ENCODE measurements at places on chromosomes 3 and 15.

DNA sequence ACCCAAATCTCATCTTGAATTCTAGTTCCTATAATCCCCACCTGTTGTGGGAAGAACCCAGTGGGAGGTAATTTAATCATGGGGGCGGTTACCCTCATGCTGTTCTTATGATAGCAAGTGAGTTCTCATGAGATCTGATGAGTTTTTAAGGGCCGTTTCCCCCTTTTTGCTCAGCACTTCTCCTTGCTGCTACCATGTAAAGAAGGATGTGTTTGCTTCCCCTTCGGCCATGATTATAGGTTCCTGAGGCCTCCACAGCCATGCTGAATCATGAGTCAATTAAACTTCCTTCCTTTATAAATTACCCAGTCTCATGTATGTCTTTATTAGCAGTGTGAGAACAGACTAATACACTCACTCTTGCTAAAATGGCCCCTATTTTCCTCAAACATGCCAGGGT, 374.7 kb downstream of the TUSC7 start:
- DNase-seq, result no peak

DNA sequence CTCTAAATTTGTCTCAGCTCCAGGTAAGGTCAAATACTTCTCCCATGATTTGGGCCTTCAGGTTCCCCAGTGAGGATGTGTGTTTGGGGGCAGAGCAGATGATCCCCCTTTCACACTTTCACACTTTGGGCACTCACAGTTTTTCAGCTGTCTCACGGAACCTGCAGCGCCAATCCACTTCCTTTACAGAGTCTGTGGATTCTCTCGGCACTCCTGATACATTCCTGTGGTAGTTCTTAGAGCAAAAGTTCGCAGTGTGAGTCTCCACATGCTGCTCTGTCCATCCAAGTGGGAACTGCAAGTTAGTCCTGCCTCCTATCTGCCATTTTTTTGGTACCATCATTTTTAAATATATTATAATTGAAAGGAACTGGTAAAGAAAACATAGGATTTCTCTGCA, 20.2 kb upstream of the CPOX start:
- DNase-seq, result no peak

- no peak for DNase-seq
Observed at GRCh38 chr3:23734481-23734880, 71.3 kb upstream of the UBE2E1 start.

- no peak for DNase-seq
Observed at GRCh38 chr3:102599819-102600576, 165.2 kb downstream of the ZPLD1 start.

DNA sequence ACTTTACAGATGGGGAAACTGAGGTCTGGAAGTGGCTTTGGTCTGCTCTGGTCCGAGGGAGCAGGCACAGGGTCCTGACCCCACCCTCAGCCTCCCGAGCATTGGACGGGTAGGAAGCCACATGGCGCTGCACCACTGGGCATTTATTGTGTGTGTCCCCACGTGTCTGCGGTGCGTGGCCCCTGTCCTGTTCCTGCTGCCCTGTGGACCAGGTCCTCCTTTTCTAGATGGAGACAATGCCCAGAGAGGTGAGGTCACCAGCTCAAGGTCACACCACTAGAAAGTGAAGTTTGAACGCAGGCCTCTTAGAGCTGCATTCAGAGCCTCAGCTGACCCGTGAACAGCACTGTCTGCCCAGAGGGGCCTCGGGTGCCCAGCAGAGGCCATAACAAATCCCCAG, 26.8 kb downstream of the DUSP7 start:
- no peak for DNase-seq

DNA sequence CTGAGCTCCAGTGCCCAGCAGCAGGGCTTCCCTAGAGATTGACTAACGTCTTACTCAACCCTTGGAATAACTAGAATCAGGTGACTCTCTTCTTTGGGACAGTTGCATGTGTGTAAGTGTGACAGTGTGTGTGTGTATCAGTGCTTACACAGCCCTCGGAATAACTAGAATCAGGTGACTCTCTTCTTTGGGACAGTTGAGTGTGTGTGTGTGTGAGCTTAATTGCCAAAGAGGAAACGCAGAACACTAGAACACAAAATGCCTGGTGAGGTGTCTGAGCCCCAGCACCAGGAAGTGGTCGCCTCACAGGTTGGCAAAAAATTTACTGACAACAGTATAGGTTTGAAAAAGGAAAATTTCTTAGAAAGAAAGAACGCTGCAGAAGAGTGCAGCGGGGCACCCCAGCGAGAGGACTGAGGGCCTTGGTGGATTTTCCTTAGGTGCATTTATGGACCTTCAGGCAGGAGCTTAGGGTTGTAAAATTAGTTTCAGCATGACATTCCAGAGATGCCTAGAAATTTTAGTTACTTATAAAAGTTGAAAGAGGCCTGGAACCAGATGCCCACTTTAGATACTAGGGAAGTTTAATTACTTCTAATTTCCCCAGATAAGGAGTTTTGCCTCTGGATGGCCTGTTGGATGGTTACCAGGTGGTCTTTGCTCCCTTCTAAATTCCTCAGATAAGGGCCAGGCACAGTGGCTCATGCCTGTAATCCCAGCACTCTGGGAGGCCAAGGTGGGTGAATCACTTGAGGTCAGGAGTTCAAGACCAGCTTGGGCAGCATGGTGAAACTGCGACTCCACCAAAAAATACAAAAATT, 3.7 kb upstream of the WDR82 start:
- peak; percentile 36 for DNase-seq

DNA sequence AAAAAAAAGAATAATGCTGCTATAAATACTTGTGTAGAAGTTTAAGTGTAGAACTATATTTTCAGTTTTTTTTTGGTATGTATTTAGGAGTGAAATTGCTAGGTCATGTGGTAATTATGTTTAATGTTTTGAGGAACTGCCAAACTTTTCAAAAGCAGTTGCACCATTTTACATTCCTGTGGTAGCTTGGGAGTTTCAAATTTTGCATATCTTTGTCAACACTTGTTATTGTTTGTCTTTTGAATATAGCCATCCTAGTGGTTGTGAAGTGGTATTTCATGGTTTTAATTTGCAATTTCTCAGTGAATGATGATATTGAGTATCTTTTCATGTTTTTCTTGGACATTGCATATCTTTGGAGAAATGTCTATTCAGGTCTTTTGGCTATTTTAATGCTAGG, 30.4 kb downstream of the SKIL start:
- DNase-seq, result no peak

GRCh38 chr15:56327721-56328502, 37.3 kb upstream of the TEX9 start:
- DNase-seq, result no peak

DNA sequence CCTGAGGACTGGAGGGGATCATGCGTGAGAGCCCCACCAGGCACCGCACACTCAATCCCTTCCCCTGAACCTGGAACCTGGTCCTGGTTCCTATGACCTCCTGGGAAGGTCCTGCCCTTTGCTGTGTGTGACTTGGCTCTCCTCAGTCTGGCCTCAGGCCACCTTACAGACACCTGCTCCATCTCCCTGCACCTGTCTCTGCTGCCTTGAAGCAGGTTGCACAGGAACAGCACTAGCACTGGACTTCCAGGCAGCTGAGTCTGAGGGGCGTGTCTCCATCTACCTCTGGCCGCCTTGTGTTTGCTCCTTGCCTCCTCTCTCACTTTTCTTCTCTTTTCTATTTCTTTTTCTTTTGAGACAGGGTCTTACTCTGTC, 15.4 kb downstream of the PSTPIP1 start:
- no peak for DNase-seq

DNA sequence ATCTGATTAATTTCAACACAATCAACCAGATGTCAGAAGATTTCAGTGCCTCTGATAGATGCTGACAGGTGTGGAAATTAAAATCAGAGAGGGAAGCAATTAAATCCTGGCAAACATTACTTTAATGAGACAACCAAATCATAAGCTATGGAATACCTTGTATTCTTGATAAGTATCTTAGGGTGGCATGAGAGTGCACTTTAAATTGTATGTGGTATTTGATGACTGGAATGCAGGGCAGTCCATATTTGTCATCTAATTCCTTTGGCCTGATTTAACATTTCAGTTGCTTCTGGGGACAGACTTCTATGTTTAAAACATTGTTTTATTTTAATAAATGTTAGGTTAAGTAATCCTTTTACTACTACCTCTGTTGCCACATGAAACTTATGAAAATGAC, 184.1 kb downstream of the LPP start:
- DNase-seq, result no peak

GRCh38 chr3:14130707-14131106, 5.9 kb downstream of the TMEM43 start:
- no peak for DNase-seq

DNA sequence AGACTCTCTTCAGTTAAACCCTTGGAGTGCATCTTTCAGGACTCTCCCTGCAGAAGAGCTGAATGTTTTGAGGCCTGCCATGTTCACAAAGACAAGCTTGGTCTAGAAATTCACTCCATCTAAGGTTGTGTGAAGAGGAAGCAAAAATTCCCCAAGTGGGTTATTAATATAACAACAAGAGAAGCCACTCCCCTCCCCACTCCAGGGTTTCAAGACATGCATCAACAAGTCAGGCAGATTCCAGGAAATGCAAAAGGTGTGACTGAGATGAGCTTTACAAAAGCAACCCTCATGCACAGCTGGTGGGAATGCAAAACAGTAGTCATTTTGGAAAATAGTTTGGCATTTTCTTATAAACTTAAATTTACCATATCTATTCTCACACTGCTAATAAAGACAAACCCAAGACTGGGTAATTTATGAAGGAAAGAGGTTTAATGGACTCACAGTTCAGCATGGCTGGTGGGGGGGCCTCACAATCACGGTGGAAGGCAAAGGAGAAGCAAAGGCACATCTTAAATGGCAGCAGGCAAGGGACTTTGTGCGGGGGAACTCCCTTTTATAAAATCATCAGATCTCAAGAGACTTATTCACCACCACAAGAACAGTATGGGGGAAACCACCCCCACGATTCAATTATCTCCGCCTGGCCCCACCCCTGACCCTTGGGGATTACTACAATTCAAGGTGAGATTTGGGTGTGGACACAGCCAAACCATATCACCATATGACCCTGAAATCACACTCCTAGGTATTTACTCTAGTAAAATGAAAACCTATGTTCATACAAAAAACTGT, 31.3 kb downstream of the TARS3 start:
- no peak for DNase-seq

DNA sequence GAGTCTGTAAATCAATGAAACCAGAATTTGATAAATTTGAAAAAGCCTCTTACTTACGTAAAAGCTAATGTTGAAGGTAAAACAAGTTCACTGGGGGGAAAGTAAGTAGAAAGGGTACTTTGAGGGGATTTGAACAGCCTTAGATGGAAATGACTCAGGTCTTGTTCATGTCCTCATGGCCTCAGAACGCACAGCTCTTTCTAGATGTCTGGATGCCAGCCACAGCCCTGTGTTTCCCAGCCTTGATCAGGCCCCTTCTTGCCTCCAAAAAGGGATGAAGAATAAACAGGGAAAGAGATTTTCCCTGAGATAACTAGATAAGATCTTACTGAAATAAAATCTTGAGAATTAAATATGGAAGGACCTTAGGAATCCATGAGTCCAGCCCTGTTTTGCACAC, 237.1 kb upstream of the GOLGA6L4 start:
- no peak for DNase-seq

DNA sequence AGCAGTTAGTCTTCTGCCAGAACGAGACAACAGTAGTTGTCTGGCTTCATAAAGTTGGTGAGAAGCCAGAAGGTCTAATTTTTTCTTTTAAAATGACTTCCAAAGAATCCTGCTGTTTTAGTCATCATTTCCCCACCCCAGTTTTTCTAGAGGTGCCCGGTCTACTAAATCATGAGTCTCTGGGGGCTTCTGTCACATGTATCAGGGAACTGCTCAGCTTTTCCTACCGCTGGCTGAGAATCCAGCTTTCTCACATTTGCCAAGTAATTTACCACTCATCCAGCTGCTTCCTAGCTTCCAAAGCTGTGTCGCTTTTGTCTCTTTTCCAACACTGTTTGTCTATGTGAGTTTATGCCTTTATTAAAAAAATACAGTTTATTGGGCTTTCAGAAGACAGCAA, 183.3 kb downstream of the NSUN3 start:
- no peak for DNase-seq

DNA sequence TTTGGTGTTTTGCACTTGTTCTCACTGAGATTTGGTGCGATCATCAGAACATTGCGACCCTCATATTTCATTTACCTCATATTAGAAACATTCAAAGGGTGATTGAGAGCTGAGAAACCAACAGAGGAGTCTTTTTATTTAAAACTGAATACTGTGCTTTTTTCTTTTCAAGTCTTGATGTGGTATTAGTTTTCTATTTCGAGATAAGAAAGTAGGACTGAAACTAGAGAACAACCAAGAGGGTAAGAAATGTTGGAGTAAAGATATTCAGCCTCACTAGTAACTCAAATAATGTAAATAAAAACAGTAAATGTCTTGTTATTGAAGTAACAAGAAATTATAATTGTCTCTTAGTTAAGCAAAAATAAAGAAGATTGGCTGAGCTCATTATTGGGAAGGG, 26.5 kb downstream of the EFHB start:
- no peak for DNase-seq

- no peak for DNase-seq
Observed at GRCh38 chr15:65409036-65409631, 13.6 kb downstream of the IGDCC4 start.

- no peak for DNase-seq
Observed at GRCh38 chr15:54066403-54066802, 88.2 kb downstream of the UNC13C start.

- DNase-seq, result no peak
Observed at GRCh38 chr15:39947401-39948197, 13.7 kb downstream of the EIF2AK4 start.

- no peak for DNase-seq
Observed at GRCh38 chr3:129277829-129278271, 820 bp upstream of the HMCES start.

- DNase-seq, result no peak
Observed at GRCh38 chr15:68427366-68427765, 4.6 kb downstream of the ITGA11 start.

DNA sequence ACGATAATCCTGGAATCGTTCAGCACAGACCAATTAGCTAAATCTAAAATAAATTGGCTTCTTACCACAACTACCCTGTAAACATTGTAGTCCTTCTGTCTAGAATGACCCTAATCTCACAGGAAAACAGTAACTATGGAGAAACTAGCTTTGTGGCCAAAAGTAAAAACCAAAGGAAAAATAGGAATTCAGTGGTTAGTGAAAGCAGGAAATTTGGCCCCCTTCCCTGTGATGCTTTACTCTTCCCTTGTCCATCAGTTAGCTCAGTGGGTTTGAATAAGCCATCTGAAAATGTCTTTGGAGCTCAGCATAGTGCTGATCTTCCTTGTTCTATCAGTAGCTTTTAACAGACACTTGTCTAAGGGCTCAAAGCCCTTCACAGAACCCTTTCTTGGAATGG, 1.6 kb downstream of the NMD3 start:
- DNase-seq, result no peak

DNA sequence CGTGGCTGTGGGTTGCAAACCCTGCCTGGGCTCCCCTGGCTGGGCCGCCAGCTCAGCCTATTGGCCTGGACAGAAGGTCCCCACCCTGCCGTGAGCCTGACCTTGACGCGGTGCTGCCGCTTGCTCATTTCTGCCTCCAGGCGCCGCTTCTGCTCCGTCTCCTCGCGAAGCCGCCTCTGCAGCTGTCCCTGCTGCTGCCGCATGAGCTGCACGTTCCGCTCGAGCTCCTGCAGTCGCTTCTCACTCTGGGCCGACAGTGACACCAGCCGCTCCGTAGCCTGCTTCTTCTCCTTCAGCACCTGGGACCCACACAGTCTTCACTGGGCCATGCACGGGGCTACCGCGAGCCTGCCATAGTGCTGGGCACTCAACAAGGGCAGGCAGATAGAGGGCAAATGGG, 21.7 kb downstream of the KIF7 start:
- DNase-seq, result no peak

All from activated CD4-positive, alpha-beta T cell treated with anti-CD3 and anti-CD28 coated beads for 4 hours (primary cell).